ENCODE measurements at places on chromosomes 5 and 9.

DNA sequence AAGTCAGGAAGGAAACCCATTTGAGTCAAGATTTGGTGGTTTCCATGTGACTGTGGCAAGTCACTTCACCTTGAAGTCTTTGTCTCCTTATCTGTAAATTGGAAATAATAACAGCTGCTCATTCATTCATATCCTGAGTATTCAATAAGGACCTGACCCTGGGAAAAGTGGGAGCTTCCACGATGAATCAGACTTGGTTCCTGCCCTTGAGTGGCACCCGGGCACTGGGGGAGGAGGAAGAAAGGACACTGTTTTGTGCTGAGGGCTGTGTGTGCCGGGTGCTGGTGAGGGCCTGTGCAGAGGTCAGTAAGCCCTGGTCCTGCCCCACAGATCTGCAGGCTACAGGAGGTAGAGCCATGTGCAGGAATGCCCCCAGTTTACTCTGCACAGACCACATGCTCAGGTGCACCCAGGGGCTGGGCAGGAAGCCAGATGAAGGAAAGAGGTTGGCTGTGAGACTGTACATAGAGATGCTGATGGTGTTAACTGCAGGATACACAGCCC, 6.8 kb downstream of the NDST1 start:
- no peak for DNase-seq

- no peak for DNase-seq
Measured at GRCh38 chr5:57317341-57317740, 143.5 kb downstream of the GPBP1 start.

GRCh38 chr9:105198865-105199264, 45.6 kb upstream of the SLC44A1 start:
- DNase-seq: no peak

GRCh38 chr5:179906294-179906794, 1.4 kb downstream of the TBC1D9B start:
- DNase-seq: no peak

- no peak for DNase-seq
Measured at GRCh38 chr9:77883133-77883532, 148.5 kb downstream of the GNAQ start.

GRCh38 chr9:131899296-131900228, 159.7 kb upstream of the RAPGEF1 start:
- no peak for DNase-seq

GRCh38 chr5:100826133-100826532, 76.9 kb downstream of the ST8SIA4 start:
- DNase-seq: no peak

GRCh38 chr5:168651648-168652047, 72.5 kb upstream of the PANK3 start:
- no peak for DNase-seq

- DNase-seq: no peak
Measured at GRCh38 chr5:15676591-15676990, 176.6 kb downstream of the FBXL7 start.

- no peak for DNase-seq
Measured at GRCh38 chr5:167105941-167106340, 1185.5 kb upstream of the WWC1 start.

Measured in epithelial cell of proximal tubule (primary cell).